Frontal cortex (tissue), 4 donors: ENCODE measurements at places on chromosomes 6 and 20.

DNA sequence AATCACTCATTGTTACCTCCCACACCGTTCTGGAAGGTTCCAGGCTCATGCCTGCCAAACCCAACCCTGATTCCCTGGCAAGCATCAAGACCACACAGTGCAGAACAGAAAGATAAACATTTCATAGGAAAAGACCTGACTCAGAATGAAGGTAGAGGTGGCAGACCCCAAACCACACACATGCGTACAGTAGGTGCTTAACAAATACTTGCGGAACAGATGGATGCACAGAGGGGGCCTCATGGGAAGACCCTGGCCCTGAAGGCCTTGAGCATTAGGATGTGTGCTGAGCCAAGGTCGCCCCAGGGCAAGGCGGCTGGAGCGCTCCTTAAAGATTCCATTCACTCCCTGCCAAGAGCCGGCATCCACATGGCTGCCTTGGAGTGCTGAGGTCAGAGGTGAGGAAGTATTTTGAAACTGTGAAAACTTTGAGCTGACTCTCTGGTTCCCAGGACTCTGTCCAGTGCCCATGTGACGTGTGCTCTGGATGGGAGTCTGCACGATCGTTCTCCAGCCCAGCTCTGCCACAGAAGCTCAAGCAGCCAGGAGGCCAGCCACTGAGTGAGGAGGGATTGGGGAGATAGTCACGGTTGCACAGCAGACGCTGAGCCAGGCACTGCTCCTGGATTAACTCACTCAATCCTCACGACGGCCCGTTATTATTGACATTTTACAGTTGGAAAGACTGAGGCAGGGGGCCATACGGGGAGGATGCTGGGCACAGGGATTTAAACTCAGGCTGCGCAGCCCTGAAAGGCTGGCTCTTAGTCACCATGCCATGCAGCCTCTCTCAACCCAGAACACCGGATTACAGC is 65.5 kb upstream of the AFDN start:
- peak; percentile 41 for DNase-seq

GRCh38 chr20:6583134-6583738 is 184.2 kb upstream of the BMP2 start:
- peak; percentile 12 for DNase-seq

- DNase-seq, result peak; percentile 54
Observed at GRCh38 chr6:134175532-134176263, 123.3 kb upstream of the SLC2A12 start.

DNA sequence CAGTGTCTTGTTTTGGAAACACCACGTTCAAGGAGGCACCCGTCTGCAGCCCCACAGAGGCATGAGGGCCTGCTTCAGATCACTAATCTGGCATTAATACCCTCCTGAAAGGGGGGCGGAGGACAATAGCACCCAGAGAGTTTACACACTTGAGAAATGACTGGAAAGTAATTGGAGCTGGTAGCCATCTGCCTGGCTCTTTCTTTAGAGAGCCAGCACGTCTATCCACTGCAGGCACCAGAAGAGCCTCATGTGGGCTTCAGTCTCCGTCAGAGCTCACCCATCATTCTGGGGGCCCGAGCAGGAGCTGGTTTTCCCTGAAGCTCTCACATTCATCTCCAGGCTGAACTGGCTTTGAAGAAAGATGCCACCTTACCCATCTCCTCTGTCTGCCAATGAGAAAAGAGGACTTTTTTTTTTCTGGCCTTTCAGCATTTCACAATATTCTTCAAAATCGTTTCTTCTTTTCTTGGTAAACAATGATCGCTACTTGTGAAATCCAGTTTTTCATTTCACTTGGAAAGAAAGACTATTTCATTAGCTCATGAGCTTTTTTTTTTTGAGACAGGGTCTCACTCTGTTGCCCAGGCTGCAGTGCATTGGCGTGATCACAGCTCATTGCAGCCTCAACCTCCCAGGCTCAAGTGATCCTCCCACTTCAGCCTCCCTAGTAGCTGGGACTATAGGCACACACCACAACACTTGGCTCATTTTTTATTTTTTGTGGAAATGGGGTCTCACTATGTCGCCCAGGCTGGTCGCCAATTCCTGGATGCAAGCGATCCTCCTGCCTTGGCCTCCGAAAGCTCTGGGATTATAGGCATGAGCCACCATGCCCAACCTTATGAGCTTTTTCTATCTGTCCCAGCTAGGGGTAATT is 124.7 kb upstream of the ZNF217 start:
- no peak for DNase-seq

DNA sequence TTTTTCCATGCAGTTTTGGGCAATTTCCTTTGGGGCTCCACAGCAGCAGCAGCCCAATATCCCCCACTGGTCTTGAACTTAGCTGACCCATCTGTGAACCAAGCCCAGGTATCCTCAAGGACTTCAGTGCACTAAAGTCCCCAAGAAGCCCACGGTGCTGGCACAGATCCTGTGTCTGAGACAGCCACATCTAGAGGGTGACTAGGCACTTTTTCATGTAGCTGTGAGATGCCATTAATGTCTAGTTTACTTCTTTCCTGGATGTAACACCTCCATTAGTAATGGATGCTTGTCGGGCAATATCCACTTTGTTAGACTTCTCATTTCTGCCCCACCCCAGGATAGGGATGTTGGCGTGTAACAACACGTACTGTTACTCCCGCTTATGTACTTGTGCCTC is 176.2 kb upstream of the PROKR2 start:
- DNase-seq, result no peak

- DNase-seq, result no peak
Observed at GRCh38 chr6:41247288-41247865, 19.2 kb downstream of the TREML4 start.

DNA sequence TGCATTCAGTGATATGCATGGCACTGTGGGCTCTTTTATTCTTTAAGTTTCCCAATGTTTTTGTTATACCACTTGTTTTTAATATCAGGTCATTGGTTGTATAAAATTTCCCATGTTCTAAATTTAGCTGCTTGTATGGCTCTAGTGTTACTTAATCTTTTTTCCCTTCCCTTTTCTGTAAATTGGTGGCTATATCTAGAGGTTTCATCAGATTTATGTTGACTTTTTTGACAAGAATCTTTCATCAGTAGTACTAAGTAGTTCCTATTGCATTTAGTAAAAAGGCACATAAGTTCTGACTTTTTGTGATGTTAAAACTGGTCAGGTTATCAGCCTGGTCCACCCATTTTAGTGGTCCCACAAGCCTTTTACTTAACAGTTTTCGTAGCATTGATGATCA is 51.1 kb downstream of the MMS22L start:
- no peak for DNase-seq

- no peak for DNase-seq
Observed at GRCh38 chr20:55175081-55175480, 699.7 kb downstream of the DOK5 start.

- no peak for DNase-seq
Observed at GRCh38 chr6:99338188-99338587, 11.3 kb downstream of the FAXC start.

GRCh38 chr20:59015812-59016711 is 3.2 kb upstream of the TUBB1 start:
- no peak for DNase-seq

- DNase-seq, result no peak
Observed at GRCh38 chr6:13275435-13275989, 52.8 kb downstream of the TBC1D7 start.

GRCh38 chr6:29953001-29953441 is 10.7 kb downstream of the HLA-A start:
- DNase-seq, result no peak

DNA sequence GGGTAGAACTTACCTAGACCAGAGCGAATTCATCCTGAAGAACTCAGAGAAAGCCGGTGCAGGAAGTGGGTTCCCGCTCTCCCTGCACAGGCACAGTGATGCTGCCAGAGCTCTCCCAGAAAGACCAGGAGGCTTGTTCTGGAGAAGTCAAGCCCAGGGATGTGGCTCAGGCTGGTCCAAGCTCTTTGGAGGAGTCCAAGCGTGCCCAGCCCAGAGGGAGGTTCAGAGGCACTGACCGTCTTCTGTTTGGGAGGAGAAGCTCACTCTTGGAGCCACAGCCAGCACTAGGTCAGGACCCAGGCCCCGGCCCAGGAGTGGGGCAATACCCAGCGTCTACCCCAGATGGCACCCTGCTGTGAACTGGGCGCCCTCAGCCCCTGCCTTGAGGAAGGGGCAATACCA is 1.5 kb upstream of the PMEPA1 start:
- DNase-seq, result no peak

GRCh38 chr20:63658749-63659187 is 656 bp downstream of the RTEL1 start:
- no peak for DNase-seq

DNA sequence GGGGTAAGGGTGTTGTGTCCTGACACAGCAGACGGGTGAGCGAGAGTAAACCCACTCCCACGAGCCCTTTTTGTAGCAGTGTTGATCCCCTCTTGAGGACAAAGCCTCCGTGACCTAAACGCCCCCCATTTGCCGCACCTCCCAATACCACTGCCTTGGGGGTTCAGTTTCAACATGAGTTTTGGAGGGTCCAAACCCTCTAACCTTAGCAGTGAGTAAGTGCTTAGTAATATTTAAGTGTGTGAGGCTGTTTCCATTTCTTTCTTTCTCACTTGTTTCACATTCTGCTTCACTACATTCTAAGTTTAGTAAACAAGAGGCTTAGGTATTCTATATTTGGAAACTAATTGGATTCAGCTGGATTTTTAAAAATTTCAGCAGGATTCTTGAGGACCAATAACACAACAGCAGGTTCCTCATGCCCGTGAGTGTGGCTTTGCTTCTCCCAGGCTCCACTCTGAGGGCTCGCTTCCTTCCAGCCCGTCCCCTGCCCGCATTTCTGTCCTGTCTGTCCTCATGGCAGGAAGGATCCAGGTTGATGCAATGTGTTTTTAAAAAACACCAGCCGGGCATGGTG is 41.2 kb downstream of the SNX9 start:
- DNase-seq, result no peak

DNA sequence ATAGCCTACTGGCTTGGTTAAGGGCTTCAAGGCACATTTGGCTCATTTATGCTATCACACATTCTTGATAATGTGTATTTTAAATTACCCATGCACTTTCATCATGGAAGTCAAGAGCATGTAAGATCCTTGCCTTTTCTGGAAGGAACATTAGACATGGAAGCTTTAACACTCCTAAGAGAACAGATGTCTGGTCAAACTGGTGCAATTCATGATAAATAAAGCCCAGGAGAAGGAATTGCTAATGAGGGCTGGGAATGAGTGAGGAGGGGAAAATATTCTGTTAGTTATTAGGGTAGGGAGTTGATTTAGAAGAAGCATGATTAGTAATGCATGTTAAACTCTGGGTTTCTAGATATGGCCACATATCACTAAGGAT is 688.6 kb upstream of the CITED2 start:
- DNase-seq, result no peak

GRCh38 chr6:53310771-53311585 is 37.8 kb downstream of the ELOVL5 start:
- DNase-seq, result no peak

DNA sequence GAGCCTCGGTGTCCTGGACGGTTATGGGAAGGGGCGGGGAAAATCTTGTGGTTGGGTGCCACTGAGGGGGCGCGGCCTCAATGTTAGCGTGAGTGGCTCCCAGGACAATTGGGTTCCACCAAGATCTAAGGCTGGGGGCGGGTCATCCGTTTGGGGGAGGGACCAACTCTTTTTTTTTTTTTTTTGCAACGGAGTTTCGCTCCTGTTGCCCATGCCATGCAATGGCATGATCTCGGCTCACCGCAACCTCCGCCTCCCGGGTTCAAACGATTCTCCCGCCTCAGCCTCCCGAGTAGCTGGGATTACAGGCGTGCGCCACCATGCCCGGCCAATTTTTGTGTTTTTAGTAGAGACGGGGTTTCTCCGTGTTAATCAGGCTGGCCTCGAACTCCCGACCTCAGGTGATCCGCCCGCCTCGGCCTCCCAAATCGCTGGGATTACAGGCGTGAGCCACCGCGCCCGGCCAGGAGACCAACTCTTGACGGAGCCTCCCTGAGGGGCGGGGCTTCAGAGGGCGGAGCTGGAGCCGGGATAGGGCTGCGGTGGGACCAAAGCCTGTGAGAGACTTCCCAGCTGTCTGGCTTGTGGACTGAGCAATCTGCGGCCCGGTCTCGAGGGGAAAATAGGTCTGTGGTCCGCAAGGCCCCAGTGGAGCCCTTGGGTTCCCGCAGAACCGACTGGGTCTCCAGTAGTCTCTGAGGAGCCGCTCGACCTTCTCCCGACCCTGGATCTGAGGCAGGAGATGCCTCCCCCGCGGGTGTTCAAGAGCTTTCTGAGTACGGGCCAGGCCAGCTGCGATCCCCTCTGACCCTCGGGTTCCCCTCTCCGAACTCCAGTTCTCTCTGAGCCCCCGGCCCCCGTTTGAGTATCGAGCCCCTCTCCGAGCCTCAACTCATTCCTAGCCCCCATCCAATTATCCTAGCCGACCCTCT is 1.1 kb downstream of the SPAG4 start:
- DNase-seq, result peak; percentile 64

- DNase-seq, result no peak
Observed at GRCh38 chr6:73704260-73704659, 8.3 kb downstream of the CD109 start.

DNA sequence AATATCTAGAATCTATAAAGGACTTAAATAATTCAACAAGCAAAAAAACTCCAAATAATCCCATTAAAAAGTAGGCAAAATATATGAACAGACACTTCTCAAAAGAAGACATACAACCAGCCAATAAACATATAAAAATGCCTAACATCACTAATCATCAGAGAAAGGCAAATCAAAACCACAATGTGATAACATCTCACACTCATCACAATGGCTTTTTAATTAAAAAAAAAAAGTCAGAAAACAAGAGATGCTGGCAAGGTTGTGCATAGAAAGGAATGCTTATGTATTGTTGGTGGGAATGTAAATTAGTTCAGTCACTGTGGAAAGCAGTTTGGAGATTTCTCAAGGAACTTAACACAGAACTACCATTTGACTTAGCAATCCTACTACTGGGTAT is 979.6 kb upstream of the MAP3K7 start:
- DNase-seq, result no peak

DNA sequence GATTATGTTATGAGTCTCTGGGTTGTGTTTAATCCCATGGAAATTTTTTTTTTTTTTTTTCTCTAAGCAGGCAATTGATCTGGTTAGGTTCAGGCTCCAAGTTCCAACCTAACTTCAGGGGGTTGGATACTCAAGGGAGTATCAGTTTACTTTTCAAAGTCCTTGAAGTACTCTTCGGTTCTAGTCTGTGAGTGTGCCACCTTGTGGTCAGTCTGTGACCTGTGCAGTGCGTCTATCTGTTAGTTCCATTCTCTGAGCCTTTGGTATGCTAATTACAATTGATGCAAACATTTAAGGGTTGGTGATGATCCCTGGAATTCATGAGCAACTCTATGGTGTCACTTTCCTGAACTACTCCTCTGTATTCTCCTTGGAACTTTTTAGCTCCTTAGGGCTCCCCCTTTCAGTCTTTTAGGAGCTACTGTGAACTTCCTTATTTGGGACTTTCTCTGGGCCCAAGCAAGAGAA is 342.0 kb downstream of the SOX4 start:
- no peak for DNase-seq

DNA sequence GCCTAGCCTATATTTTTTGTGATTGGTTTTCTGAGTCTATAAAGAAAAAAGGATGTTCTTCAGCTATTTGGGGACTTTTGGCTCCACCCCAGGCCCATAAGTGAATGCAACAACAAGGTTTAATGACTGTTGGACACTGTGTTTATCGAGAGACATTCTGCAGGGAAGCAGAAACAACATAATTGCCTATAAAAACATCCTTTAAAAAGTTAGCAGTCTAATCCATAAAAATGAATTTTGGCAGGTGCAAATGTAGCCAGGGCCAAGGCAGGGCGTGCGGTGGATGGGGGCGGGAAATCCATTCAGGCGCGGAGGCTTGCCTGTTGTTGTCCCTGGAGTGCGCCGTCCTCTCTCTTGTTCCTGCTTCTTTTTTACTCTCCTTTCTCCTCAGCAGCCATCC is 99.3 kb downstream of the PAX1 start:
- no peak for DNase-seq
